ENCODE measurements at places on chromosomes 11 and 22. TPM values are rescaled to one million over a fixed set of nuclear protein-coding genes. Genes with fewer than 3 reads are reported as not detected.

Gene F2
- 2.3 TPM for total RNA-seq

Gene LMNTD2
- 2.8 TPM for total RNA-seq

Gene PYGM
- 0.27 TPM for total RNA-seq

Gene SCGB1A1
- not detected for total RNA-seq

Gene PANX1
- total RNA-seq = 29.7 TPM

Gene HPS4
- total RNA-seq = 15.4 TPM

Gene THY1
- 12.2 TPM for total RNA-seq
